Mammary epithelial cell (primary cell): ENCODE measurements at places on chromosomes 2 and 18. TPM values are rescaled to one million over a fixed set of nuclear protein-coding genes. Genes with fewer than 3 reads are reported as not detected.

The C2orf78 gene
- not detected in 2 replicates for total RNA-seq

DNA sequence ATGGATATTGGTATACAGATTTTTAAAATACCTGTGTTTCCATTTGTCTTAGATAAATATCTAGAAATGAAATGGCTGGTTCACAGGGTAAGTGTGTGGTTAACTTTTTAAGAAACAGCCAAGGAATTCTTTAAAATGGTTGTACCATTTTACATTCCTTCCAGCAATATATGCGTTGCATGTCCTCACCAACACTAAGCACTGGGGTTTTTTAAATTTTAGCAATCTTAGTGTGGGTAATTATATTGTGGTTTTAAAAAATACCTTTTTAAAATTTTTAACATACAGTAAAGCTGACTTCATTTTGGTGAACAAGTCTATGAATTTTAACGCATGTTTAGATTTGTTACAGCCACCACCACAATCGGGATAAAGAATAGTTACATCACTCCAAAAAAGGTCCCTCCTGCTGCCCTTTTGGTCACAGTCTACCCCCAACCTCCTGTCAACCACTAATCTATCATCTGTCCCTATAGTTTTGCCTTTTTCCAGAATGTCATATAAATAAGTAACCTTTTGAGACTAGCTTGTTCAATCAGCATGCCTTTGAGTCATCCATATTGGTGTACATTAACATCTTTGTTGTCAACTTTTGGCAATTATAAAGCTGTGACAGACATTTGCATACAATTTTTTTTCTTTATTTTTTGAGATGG is 128.1 kb upstream of the MSTN start:
- DNase-seq = no peak

The NEU4 gene
- total RNA-seq = not detected in 2 replicates

The MGAT4A gene
- total RNA-seq = 2.0 and 4.7 TPM in 2 replicates

DNA sequence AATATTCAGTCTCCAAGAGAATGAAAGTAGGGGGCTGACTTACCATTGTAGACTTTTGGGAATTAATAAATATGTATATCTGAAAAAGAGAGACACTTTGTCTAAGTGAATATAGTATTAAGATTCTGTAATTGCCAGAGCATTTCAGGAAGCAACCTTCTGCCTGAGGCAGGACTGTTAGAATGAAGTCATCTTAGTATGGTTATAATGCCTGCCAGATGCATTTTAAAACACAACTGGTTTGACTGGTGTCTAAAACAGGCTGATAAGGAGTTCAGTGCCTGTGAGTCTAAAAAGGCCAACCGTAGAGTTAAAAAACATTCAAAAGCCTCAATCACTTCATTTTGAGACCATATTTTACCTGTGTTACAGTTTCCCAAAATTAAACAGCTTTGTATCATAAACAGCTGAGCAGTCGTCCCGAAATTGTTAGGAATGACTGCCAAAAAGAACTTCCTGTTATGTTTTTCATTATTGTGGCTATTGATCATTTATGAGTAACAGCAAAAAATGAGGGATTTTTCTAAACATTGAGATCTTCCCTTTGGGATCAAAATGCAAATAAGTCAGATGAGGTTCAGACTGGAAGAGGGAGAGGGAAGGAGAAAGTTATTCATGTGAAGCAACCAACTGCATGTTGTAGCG is 443.9 kb downstream of the PID1 start:
- peak; percentile 9 for DNase-seq

The INPP5D gene
- 80.4 and 135 TPM in 2 replicates for total RNA-seq

GRCh38 chr2:19947184-19947940 is 42.5 kb downstream of the WDR35 start:
- no peak for DNase-seq

- peak; percentile 61 for DNase-seq
Measured at GRCh38 chr2:72822794-72823193, 3.0 kb downstream of the EXOC6B start.

DNA sequence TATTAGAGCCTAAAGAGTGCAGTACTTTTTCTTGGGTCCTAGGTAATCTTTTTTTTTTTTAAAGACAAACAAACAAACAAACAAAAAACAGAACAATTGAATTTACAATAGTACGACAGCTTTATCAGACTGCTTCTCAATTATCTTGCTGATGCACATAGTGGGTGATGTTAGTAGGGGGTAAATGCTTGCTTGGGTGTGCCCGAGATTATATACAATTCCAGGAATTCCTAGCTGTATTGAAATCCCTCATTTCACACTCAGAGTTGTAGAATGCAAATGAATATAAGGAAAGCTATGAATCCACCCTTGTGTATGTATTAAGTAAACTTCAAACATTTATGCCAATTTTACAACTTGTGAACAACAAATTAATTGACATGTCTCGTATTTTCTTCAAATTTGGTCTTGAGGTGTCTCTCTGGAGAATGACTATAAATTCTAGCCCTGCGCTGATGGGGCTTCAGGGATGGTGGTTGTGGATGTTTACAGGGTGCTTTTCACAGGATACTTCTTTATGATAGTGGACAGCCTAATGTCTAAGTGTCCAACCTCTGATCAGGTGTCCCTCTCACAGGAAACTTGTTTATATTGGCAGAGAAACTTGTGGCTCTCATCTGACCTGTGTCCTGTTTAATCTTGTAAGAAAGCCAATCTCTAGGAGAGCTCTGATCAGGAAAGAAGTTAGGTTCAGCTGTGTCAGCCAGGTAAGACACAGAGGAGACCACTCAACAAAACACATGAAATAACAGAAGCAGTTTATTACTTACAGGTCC is 61.9 kb upstream of the SLC39A10 start:
- no peak for DNase-seq

- DNase-seq = peak; percentile 17
Measured at GRCh38 chr18:67463829-67464228, 52.7 kb downstream of the DSEL start.
